ENCODE measurements at places on chromosomes 1 and 21. TPM values are rescaled to one million over a fixed set of nuclear protein-coding genes. Genes with fewer than 3 reads are reported as not detected.
A peak's percentile ranks its signal among the peaks of the same experiment; 100 is the strongest.

GRCh38 chr1:197675583-197676208 is 99.6 kb downstream of the DENND1B start:
- DNase-seq = peak; percentile 70
- no peak overlapping the region for H3K27ac ChIP-seq
- H3K27me3 ChIP-seq = no peaks in the 10 kb centered on the region
- H3K4me3 ChIP-seq = no peak overlapping the region

The CFHR2 gene
- not detected for total RNA-seq

DNA sequence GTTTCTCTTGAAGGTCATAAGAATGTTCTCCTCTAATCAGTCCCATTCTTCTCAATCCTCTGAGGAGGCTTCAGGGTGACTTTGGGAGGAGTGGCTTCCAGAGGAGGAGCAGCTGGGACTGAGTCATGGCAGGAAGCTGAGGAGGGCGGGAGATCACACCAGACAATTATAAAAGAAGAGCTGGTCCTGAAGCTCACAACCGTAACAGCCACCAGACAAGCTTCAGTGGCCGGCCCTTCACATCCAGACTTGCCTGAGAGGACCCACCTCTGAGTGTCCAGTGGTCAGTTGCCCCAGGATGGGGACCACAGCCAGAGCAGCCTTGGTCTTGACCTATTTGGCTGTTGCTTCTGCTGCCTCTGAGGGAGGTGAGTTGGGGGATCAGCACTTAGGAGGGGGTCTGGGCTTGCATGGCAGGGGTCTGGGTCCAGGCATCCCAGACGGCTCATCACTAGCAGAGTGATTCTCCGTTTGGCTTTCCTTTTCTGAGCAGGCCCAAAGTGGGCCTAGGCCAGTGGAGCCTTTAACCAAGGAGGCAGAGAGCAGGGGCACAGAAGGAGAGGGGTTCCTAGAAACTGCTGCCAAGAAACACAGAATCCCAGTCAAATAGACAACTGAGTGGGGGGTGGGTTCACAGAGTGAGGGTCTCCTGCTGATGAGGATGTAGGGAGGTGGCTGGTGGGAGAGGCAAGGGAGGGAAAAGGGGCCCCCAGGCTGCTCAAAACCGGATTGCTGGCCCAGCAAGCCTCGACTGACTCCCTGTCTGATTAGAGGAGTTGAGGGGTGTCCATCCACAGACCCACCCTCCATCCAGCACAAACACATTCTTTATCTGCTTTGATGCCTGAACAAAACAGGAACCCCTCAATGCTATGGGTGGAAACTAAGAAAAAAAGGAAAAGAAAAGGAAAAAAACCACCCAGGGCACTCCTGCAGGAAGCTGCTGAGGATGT is at the start of gene ECM1:
ECM1 (plus strand) TSS at position 198 of the 953 bp plus-strand sequence; CDS start at position 299, 101 bp downstream.
- peaks cover 11% of the 10 kb centered on the region for H3K36me3 ChIP-seq
- peak within 1 kb of the TSS; percentile 62 for H3K27ac ChIP-seq
- DNase-seq = peak; percentile 32

The ESRRG gene
- 2.4 TPM for total RNA-seq

The KCNK1 gene
- 12.1 TPM for total RNA-seq

- H3K4me3 ChIP-seq = no peak overlapping the region
- H3K27me3 ChIP-seq = no peaks in the 10 kb centered on the region
- no peak for DNase-seq
- H3K36me3 ChIP-seq = no peaks in the 10 kb centered on the region
- H3K4me1 ChIP-seq = no peaks in the 10 kb centered on the region
These were observed 1805.5 kb downstream of the BRINP3 start for GRCh38 chr1:188672153-188672552.

GRCh38 chr1:64302971-64303370 is 99.5 kb downstream of the UBE2U start:
- DNase-seq = no peak
- no peaks in the 10 kb centered on the region for H3K4me1 ChIP-seq
- no peak overlapping the region for H3K27ac ChIP-seq
- H3K36me3 ChIP-seq = no peaks in the 10 kb centered on the region
- no peak overlapping the region for H3K4me3 ChIP-seq
- no peaks in the 10 kb centered on the region for H3K27me3 ChIP-seq

- H3K36me3 ChIP-seq = no peaks in the 10 kb centered on the region
- no peak for DNase-seq
- no peaks in the 10 kb centered on the region for H3K4me1 ChIP-seq
- H3K27ac ChIP-seq = no peak overlapping the region
These were observed 964.1 kb downstream of the TTLL7 start for GRCh38 chr1:83034851-83035250.

Measured in lung (tissue), 17 donors.